ENCODE measurements at places on chromosomes 7 and 10.

DNA sequence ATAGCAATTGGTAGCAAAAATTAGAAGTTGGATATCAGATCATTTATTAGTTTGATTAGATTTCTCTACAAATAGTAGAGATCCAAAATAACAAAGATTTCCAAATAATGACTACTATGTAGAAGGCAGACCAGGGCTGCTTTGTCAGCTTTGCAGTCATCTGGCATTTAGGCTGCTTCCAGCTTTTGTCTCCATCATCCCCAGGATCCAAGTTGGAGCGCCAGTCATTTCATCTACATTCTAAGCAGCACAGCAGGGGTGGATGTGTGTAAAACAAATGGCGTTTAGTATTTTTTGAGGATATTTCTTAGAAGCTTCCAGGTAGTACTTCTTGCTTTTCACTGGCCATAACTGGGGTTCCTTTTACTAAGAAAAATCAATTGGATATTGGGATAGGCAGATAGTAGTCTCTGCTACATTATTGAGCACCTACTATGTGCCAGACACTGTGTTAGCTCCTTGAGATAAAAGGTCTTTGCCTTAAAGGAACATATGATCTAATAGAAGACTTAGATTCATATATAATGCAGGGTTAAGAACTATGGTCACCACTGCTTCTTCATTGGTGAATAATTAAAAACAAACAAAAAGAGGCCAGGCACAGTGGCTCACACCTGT, 41.5 kb downstream of the TPST1 start:
- no peak for DNase-seq

- no peak for DNase-seq
These were observed 106.8 kb downstream of the PPP1R3C start for GRCh38 chr10:91525896-91526712.

DNA sequence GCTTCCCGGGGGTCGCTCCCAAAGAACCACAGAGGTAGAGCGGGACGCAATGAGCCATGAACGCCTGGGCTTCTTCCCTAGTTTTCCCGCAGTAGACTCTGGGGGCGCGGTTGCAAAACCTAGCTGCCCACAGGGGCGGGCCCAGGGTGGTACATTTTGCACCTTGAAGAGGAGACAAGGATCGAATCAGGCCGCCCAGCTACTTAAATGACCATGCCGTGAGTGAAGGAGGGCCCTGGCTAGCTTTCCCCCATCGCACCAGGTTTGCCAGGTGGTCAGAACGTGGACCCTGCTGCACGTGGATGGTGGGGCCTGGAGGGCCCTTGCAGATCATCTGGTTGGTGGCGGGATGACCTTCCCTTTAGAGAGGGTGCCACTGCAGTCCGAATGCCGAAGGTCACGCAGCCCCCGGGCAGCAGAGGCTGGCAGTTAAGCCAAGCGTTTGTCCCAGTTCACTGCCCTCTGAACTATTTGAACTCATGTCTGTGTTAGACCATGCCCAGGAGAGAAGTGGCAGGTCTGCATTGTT, 604 bp upstream of the SHTN1 start:
- DNase-seq = peak; percentile 4

DNA sequence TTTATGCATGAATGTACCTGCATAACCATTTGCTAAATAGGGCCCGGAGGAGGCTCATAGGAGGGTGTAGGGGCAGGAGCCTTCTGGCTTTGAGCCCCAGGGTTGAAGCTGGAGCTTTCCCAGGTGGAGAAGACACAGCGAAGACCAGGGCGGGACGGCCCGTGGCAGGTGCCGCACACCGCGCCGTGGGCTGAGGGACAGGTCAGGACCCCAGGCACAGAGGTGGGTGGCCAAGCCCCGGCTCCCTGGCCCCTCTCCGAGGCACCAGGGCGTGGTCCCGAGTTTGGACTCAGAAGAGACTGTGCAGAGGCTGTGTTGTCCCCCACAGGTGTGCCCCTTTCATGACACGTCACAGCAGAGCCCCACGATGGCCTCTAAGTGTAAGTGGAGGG, 56.5 kb downstream of the PWWP2B start:
- DNase-seq = no peak

DNA sequence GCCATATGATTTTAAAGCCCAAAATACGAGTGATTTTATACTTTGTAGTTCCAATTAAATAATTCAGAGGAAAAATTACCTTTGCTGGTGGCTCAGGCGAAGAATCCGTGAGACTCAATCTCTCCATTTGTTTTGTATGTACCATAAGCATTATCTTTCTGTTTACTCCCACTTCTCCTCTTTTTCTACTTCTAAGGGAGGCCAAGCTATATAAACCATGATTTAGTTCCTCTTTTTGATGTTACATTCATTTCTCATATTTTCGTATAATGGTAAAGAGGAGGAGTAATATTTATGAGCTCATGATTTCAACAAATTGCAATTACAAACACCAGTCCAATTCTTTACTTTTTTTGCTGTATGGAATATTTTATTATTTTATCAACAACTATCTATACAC, 50.6 kb upstream of the TES start:
- DNase-seq = no peak

All from hematopoietic multipotent progenitor cell (in vitro differentiated cells).